ENCODE measurements at places on chromosomes 7 and 10.

GRCh38 chr10:129693382-129693781, 226.3 kb downstream of the MGMT start:
- no peak for DNase-seq

- no peak for DNase-seq
Observed at GRCh38 chr10:24416248-24416647, 207.3 kb downstream of the KIAA1217 start.

DNA sequence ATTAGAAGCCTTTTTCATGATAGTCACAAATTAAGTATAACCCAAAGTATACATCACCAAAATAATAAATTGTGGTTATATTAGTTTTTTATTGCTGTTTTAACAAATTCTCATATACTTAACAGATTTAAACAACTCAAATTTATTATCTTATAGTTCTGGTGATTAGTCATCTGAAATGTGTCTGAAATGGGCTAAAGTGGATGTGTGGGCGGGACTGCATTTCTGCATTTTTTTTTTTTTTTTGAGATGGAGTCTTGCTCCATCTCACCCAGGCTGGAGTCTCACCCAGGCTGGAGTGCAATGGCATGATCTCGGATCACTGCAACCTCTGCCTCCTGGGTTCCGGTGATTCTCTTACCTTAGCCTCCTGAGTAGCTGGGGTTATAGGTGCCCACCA, 891.5 kb upstream of the CELF2 start:
- no peak for DNase-seq

- DNase-seq = no peak
Observed at GRCh38 chr10:111650088-111650487, 533.5 kb downstream of the GPAM start.

DNA sequence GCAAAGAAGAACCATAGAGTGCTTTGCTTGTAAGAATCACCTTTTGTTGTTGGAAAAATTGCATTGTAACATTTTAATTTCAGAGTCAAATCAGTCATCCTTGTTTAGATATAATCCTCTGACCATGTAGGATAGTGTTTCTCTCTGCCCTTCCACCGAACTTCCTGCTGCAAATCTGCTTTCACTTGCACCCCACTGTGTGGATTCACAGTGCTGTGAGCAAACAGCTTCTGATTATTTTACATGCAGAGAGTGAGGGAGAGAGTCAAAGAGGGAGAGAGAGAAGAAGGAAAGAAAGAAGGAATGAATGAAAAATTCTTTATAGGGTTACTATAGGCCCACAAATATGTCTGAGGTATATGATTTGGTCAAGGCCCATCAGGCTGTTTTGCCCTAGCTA, 30.0 kb upstream of the SEM1 start:
- DNase-seq = no peak

DNA sequence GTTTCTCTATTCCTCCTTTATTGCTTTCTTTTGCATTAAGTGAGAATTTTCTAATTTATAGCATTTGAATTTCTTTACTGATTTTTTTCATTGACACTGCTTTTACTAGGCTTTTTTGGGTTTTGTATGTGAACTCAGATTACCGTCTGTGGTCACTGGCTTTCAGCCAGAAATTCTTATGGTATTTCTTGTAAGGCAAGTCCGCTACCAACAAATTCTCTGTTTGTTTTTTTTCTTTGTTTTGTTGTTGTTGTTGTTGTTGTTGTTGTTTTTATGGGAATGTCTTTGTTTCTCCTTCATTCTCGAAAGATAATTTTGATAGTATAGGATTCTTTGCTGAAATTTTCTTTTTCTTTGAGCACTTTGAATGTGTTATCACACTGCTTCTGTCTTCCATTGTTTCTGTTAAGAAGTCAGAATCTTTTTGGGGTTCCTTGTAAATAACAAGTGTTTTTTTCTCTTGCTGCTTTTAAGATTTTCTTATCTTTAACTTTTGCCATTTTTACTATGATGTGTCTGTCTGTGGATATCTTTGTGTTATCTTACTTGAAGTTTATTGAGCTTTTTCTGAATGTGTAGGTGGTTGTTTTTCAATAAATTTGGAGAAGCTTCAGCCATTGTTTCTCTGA, 7.2 kb downstream of the NET1 start:
- no peak for DNase-seq

GRCh38 chr10:47423476-47423875, 39.4 kb upstream of the ZNF488 start:
- DNase-seq = no peak

DNA sequence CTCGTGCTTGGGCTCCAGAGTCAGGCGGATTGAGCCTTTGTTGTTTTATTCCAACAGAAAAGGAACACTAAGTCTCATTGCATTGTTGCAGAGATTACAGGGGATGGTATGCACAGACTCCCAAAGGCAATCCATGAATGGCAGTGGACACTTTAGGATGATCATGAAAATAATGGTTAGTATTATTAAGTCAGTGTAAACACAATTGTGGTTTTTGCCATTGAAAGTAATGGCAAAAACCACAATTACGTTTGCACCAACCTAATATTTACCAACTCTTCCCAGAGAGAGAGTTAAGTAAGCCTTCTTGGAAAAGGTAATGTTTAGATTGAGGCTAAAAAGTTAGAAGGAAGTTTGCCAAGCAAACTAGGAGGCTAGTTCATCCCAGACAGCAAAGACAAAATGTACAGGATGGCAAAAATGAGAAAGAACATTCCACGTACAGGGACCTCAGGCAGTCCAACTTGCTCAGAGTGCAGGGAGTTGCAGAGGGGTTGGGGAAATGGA, 72.9 kb upstream of the AMPH start:
- DNase-seq = no peak

- no peak for DNase-seq
Observed at GRCh38 chr10:74628136-74628535, 198.3 kb upstream of the KAT6B start.

DNA sequence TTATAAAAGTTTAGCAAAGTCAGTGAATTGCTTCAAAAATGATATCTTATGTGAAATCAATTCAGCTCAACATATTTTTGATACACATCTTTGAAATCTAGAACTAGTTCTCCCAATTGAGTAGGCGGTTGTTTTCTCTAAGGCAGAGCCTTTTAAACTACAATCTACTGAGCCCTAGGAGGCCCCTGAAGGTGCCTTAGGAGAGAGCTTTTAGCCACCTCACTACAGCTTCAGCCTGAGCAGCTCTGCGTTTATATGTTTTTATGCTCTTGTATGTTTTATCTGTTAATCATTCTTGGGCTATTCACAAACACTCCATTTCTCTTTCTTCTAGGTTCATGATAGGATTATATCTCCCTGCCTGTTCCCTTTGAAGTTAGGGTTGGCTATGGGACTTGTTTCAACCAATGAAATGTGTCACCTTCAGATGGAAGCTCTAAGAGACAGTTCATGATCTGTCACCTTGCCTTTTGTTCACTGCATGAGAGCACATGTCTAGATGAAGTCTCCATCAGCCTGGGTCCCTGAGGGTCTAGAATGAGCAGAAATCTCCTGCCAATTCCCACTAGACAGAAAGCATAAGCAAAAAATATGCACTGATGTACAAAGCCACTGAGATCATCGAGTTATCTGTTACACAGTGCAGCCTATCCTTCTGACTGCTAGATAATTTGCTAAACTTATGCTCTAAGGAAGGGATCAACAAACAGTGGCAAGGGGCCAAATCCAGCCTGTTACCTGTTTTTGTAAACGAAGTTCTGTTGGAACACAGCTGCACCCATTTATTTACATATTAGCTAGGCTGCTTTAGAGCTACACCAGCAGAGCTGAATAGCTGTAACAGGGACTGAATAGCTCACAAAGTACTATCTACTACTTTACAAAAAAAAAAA, 128.5 kb upstream of the CDK1 start:
- no peak for DNase-seq

DNA sequence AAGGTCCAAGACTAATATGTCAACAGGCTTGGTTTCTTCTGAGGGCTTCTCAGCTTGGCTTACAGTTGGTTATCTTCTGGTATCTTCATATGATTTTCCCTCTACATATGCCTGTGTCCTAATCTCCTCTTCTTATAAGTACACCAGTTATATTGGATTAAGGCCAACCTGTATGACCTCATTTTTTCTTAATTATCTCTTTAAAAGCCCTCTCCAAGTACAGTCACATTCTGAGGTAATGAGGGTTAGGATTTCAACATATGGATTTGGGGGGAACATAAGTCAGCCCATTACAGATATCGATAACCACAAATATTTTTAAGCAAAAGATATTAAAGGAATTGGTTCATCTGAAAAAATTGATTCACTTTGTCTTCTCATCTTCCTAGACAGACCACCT, 49.2 kb downstream of the IQUB start:
- DNase-seq = no peak

GRCh38 chr10:33635967-33636515, 301.6 kb upstream of the NRP1 start:
- no peak for DNase-seq

GRCh38 chr7:133345690-133346421, 93.0 kb downstream of the EXOC4 start:
- no peak for DNase-seq

- no peak for DNase-seq
Observed at GRCh38 chr7:40595129-40595528, 460.3 kb downstream of the SUGCT start.

GRCh38 chr7:79912213-79912633, 222.4 kb upstream of the GNAI1 start:
- DNase-seq = no peak

DNA sequence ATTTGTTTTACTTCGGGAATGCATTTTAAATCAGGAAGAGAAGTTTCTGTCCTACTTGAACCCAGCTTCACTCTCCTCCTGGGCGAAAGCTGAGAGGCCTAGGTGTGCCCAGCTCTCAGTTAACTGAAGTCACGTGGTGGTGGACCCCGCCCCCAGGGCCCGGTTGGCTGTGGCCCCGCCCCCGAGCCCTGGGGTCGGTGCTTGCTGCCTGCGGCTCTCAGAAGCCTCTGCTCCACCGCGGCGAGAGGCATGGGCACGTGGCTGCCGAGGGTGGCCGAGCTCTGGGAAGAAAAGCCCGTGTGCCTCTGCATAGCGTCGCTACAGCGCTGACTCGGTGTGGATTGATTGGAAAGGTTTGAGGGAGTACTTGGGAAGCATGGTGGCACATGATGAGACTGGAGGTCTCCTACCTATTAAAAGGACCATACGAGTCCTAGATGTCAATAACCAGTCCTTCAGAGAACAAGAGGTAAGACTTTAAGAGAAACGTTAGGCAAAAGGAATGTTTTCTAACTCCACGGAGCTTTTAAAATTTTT, 34.1 kb downstream of the NET1 start:
- DNase-seq = peak; percentile 58

DNA sequence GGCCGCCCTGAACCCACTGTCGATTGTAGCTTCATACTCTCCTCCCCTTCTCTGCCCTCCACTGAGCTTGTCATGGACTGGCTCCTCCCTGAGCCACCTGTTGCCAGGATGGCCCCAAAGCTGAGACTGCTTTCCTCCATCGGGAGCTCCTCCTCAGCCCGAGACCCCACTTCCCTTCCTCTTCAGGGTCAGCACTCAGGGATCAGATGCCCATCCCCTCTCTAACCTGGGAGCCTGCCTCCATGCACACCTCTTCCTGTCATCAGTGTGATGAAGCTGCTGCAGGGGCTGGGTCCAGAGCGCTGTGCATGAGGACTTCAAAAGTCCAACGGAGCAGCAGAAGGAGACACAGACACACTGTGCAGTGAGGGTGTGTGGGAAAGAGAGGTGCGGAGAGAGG, 201.1 kb downstream of the WDR37 start:
- DNase-seq = no peak

GRCh38 chr10:42936580-42936979, 140.3 kb upstream of the RET start:
- DNase-seq = no peak

GRCh38 chr10:99403674-99404073, 26.8 kb downstream of the GOT1 start:
- DNase-seq = no peak

- no peak for DNase-seq
Observed at GRCh38 chr7:25318047-25318446, 89.8 kb upstream of the NPVF start.

DNA sequence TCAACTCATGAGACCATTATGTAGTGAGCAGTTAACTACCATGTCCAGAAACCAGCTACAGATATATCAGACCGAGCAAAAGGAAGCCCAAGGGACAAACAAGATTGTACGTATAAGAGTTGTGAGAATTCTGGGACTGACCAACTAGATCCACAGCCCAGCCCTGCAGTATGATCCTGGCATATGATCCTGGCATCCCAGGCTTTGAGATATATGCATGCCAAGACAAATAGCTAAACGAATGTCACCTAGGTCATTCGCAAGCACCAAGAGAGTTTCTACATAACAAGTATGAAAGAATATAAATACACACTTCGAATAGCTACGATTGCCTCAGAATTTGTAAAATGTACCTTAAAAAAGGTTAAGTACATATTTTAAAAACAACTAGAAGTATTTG, 56.4 kb upstream of the PMPCB start:
- no peak for DNase-seq

GRCh38 chr7:100157069-100157333, 1.5 kb downstream of the TRAPPC14 start:
- DNase-seq = no peak

DNA sequence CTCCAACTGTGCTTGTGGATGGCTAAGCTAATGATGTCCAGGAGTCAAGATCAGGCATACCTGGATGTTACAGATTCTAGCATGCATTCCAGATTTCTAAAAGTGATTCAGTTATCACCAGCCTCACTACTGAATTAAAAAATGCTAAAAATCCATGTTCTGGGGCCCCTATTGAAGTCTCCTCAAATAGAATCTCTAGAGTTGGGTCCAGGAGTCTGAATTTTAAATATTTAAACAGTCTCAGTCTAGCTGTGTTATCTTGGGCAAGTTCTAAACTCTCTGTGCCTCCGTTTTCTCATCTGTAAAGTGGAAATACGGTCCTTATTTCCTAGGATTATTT, 5.0 kb downstream of the ARID5B start:
- no peak for DNase-seq

GRCh38 chr7:18566205-18566604, 70.7 kb downstream of the HDAC9 start:
- DNase-seq = no peak

- no peak for DNase-seq
Observed at GRCh38 chr7:108360058-108360800, 96.0 kb downstream of the NRCAM start.

GRCh38 chr7:11702938-11703337, 129.1 kb downstream of the THSD7A start:
- DNase-seq = no peak
